Right ventricle myocardium inferior (tissue), 1 donor: ENCODE measurements at places on chromosomes 5 and 9. TPM values are rescaled to one million over a fixed set of nuclear protein-coding genes. Genes with fewer than 3 reads are reported as not detected.

The DBH gene
- total RNA-seq = not detected

DNA sequence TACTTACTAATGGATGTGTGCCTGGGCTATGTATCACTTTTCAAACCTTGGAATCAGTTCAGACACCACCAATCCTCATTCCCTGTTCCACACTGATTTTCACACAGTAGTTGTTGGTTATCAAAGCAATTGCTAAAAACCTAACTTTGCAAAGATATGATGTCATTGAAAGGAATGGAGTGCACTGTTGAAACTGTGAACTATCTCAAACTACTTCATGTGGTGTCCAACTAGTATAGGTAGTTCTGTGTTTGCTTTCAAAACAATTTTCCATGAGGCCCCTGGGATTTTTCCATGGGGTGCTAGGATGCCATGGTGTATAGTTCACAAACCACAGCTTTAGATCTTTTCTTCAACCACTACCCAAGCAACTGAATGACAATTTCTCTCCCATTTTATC, 17.8 kb downstream of the INIP start:
- no peak for DNase-seq

GRCh38 chr9:17627641-17628040, 48.8 kb downstream of the SH3GL2 start:
- no peak for DNase-seq

GRCh38 chr5:81878333-81878732, 93.5 kb upstream of the ATG10 start:
- no peak for DNase-seq

- no peak for DNase-seq
These were observed 44.1 kb upstream of the SUB1 start for GRCh38 chr5:32541241-32541640.

The PRDM9 gene
- not detected for total RNA-seq

- DNase-seq = no peak
These were observed 172.1 kb upstream of the GAS1 start for GRCh38 chr9:87119328-87119881.

GRCh38 chr9:19180991-19181390, 49.5 kb upstream of the DENND4C start:
- DNase-seq = no peak

The PNPLA7 gene
- total RNA-seq = 9.8 TPM

The FYB1 gene
- total RNA-seq = 4.7 TPM

- no peak for DNase-seq
These were observed 37.4 kb downstream of the CTSL start for GRCh38 chr9:87763286-87763685.

GRCh38 chr5:17218353-17219005, 1.0 kb downstream of the BASP1 start:
- DNase-seq = peak; percentile 66
